ENCODE measurements at places on chromosomes 2 and 18.

DNA sequence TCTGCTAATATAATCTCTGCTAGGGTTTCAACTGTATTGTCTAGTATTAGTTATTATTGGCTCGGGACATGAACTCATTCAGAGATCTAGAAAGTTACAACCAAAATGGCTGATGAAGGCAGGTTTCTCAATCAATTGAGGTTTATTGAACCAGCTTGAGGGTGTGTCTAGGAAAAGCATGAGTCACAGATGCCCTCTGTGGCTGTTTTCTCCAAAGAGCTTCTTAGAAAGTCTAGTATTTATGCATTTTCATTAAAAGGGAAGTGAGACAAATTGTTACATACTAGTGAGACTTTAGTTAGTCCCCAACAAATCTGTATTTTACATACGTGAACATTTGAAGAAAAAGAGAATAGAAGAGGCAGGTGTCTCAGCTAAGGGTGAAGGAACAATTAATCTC is 23.0 kb upstream of the RTTN start:
- DNase-seq: no peak

DNA sequence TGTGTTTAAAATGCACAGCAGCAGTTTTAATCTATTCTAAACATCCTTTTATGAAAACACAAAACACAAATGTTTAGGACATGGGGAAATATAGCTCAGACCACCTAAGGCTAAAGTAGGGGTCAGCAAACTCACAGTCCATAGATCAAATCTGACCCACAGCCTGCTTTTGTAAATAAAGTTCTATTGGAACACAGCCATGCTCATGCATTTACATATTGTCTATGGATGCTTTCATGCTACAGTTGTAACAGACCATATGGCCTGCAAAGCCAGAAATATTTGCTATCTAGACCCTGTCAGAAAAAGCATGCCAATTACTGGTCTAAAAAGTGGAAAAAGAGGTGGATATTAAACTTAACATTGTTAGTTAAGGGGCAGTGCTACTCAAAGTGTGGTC is 1105.4 kb upstream of the KLHL29 start:
- DNase-seq: no peak

DNA sequence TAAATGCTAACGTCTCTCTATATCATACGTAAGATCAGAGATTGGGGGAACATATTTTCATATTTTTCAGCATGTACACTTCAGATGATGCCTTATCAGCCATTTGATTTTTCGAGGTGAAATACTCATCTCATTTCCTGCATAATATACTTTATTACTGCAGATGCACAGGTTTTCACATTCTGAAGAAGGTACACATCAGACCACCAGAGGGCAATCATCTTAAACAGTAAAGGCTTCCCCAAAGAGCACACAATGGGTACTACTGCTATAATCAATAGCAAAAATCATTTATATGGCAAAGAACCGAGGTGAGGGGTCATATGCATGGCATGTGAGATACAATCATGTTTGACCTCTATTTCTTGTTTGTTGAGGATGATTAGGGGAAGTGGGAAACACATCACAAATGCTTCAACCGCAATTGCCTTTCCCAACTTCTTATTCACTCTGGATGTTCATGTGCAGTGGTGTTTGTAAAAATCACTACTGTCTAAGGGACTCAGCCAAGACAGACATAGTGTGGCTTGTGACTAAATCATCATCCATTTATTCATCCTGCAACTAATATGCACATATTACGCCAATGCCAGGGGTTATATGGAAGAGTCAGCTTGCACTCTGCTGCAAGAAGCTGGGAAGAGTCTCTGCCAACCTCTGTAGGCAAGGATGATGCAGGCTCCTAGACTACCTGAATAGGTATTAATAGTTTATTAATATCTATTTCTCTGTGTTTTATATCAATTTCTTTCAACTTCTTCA is 118.7 kb downstream of the EPB41L3 start:
- DNase-seq: peak; percentile 10

DNA sequence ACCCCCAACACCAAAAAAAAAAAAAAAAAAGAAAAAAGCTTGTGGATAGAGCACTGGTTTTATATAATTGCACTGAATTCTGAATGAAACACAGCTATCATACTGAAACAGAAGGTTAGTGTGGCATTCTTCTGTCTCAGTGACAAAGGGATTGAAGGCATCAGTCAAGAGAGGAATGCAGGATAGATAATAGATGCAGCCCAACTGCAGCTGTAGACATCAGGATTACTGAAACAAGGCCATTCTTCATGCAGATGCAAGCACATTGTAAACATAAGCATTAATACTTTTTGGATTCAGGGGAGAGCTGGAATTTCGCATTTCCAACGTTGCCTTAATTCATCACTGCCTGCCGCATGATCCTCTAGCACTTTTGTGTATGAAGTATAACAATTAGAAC is 897.4 kb upstream of the KLHL29 start:
- no peak for DNase-seq

- no peak for DNase-seq
Measured at GRCh38 chr2:224638301-224638823, 53.2 kb upstream of the CUL3 start.

GRCh38 chr2:54516842-54517241 is 60.7 kb downstream of the SPTBN1 start:
- DNase-seq: no peak

GRCh38 chr2:149451417-149452165 is 121.2 kb downstream of the LYPD6 start:
- DNase-seq: no peak

GRCh38 chr2:179355881-179356280 is 91.2 kb upstream of the SESTD1 start:
- DNase-seq: no peak

GRCh38 chr2:60678551-60678950 is 77.5 kb upstream of the PAPOLG start:
- DNase-seq: no peak

DNA sequence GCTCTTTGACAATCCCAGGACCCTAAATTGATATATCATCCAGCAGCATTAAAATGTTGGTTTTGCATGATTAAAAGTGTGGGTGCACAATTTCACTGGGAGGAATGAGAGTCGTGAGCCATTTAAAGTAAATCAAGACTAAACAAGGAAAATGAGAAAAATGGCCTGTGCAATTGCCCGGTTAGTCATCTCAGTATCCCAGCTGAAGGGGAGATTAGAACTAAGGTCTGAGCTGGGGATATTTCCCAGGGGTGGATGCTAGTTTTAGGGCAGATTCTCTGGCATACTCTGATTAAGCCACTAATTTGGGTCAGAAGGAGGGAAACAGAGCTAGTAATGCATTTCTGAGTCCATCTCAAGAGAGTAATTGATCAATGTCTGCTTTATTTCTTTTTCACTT is 177.2 kb downstream of the EN1 start:
- no peak for DNase-seq

- no peak for DNase-seq
Measured at GRCh38 chr2:221103930-221104329, 468.2 kb downstream of the EPHA4 start.

- no peak for DNase-seq
Measured at GRCh38 chr2:154029504-154029903, 157.8 kb downstream of the GALNT13 start.

- no peak for DNase-seq
Measured at GRCh38 chr2:220163486-220163885, 536.1 kb downstream of the SLC4A3 start.

- no peak for DNase-seq
Measured at GRCh38 chr18:27094621-27095020, 90.5 kb downstream of the CHST9 start.

DNA sequence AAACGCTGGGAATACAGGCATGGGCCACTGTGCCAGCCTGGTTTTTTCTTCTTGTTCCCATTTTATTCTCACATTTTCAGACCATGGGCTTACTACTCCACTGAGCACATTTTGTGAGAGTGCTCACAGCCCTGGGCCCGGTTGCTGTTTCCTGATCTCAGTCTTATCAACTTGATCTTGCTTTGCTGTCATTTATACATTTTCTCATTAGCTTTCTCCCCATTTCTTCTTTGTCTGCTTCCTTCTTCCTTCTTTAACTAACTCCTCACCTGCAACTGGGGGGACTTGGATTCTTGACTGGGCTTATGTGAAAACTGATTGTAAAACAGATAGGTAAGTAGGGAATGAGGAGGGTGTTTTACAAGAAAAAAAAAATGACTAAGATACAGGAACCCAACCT is 117.3 kb downstream of the PLB1 start:
- no peak for DNase-seq

DNA sequence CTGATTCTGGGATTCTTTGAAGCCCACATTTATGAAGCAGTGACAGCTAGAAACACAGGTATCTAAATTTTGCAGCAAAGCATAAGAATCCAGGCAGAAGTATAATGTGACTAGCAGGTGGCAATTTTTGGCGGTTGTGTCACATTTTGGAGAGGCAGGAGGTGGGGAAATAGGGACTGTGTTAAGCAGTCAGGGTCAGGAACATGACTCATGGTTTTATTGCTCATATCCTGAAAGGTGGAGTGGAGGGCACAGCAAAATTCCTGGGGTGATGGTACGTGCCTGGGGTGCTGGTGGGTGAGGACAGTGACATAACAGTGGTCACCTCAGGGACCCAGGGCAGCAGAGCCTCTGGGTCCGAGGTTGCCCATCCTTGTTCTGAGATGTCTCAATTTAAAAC is 63.5 kb upstream of the TTN start:
- no peak for DNase-seq

GRCh38 chr18:60996326-60996725 is 336.9 kb upstream of the CDH20 start:
- no peak for DNase-seq

GRCh38 chr2:160918906-160919503 is 241.2 kb upstream of the TANK start:
- peak; percentile 52 for DNase-seq

DNA sequence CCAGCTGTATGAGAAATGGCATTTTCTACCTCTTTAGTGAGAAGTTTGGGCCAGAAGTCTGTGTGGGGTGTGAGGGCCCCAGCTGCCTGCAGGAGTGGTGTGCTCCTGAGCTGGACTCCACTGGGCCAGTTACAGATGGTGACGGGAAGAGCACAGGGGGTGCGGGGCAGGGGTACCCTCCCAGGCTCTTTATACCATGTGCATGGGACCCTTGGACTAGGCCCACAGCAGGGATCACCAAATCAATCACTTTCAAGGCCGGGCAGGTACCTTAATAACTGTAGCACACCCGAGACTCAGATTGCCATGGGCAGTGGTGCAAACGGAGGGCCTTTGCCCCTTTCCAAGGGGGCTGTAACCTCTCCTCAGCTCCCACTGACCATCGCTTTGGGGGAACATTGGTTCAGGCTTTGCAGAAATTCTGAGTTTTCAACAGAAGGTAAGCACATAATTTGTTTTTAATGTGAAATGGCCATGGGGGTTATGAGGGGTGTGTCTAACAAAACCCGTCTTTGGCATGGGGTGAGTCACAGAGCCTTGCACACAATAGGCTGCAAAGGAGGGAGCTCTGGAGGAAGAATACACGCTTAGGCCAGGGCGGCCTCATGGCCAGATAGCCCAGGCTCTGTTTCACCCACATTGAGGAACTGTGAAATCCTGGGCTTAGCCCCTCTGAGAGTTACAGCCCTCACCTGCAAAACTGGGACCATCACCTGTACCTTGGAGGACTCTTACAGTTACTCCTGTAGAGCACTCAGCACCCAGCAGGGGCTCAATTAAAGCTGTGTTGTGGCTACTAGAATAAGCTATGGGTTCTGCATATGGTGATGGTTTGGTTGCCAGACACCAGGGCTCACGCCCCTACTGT is 141.0 kb upstream of the BCL2L11 start:
- DNase-seq: no peak

DNA sequence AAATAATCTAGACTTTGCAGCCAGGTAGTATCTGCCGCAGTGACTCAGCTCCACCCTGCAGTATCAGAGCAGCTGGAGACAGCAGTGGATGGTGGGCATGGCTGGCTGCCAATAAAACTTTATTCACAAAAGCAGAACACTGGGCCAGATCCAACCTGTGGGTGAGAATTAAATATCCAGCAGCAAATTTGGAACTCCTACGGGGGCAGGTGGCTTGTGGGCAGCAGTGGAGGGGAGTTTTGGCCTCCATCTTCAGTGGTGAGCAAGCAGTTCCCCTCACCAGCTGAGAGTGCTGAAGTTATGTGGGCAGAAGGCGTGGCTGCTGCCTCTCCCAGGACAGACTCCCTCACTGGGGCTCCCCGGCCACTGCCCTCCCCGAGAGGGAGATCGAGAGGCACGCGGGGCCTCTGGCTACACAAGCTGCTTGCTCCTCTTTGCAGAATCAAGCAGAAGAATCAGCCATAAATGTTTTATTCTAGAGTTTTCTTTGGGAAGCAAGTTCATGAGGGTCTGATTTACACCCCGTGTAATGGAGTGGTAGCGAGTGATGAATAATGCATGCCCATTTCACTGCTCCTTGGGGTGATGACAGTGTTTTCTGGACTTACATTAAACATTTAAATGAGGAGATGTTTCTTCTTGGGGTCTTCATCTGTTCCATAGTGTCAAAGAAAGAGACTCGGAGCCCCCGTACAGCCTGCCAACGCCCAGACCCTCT is 204.3 kb downstream of the SEPTIN10 start:
- no peak for DNase-seq

DNA sequence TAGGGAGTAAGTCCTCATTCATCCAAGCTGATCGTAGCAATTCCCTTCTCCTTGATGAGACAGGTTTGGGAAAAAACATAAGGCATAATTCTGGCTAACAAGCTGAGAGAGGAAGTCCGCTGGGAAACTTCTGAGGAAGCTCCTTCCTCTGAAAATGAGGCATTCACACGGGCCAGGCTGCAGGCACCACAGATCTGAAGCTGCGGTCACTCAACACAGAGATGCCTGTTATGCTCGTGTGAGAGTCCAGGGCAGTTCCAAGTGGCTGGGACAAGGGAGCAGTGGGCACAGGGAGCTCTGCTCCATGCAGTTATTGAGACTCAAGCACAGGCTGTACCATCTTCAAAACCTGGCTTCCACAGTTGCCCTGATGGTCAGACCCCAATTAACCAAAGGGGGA is 200.9 kb upstream of the ID2 start:
- DNase-seq: no peak

GRCh38 chr2:167875529-167875928 is 371.9 kb downstream of the STK39 start:
- no peak for DNase-seq

GRCh38 chr2:65867446-65867845 is 435.0 kb upstream of the SPRED2 start:
- DNase-seq: no peak
